ENCODE measurements at places on chromosomes 4 and X. TPM values are rescaled to one million over a fixed set of nuclear protein-coding genes. Genes with fewer than 3 reads are reported as not detected.

- H3K36me3 ChIP-seq = no peaks in the 10 kb centered on the region
- H3K27me3 ChIP-seq = peaks cover 5% of the 10 kb centered on the region
- H3K27ac ChIP-seq = no peak overlapping the region
- no peak for DNase-seq
- no peaks in the 10 kb centered on the region for H3K4me1 ChIP-seq
- H3K4me3 ChIP-seq = no peak overlapping the region
Observed at GRCh38 chr4:81038636-81039350, 8.3 kb downstream of the BMP3 start.

DNA sequence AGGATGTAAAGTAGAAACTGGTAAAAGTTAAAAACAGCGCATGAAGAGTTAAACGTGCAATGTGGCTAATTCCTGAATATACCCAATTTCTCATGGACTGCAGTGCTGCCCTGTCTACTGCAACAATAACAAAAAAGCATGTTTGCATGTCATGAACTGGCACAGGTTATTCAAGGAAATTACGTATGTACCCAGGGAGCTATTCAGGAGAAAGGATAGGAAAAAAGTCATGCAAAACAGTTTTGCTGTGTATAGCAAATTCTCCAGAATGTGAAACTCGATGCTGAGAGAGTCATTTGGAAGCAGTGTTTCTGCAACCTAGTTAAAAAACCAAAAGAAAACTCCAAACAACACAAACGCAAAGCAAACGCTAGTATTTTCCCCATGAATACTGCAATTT lies 381.5 kb upstream of the PRKX start:
- H3K36me3 ChIP-seq = no peaks in the 10 kb centered on the region
- no peak for DNase-seq
- no peak overlapping the region for H3K4me3 ChIP-seq
- H3K27me3 ChIP-seq = no peaks in the 10 kb centered on the region
- H3K27ac ChIP-seq = no peak overlapping the region
- H3K4me1 ChIP-seq = no peaks in the 10 kb centered on the region

DNA sequence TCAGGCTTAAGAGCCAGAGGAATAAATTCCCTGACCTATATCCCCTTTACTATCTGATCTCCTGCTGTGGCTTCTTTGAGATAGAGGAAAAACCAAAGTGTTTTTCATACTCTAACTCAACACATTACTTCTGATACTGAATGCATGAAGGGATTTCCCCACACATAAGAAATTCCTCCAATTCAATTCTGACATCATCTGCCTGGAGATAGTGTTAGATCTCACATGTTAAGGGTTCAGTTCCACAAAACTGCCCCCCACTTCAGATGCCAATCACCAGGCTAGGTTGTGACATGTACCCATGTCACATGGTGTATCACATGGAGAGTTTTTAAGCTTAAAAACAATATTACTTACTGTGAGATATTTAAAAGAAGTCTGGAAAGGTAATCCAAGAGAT lies 46.8 kb downstream of the GSTCD start:
- H3K27me3 ChIP-seq = no peaks in the 10 kb centered on the region
- no peak overlapping the region for H3K4me3 ChIP-seq
- DNase-seq = no peak
- H3K27ac ChIP-seq = no peak overlapping the region
- no peaks in the 10 kb centered on the region for H3K36me3 ChIP-seq
- no peaks in the 10 kb centered on the region for H3K4me1 ChIP-seq

DNA sequence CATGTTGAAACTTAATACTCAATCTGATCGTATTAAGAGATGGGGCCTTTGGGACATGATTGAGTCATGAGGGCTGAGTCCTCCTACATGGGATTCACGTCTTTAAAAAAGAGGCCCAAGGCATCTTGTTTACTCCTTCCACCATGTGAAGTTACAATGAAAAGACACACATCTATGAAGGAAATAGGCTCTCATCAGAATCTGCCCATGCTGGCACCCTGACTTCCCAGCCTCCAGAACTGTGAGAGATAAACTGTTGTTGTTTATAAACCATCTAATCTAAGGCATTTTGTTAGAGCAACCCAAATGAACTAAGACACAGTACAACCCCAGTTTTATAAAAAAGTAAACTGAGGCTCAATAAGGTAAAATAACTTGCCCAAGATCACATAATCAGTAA lies 32.3 kb downstream of the PPP3CA start:
- no peak overlapping the region for H3K27ac ChIP-seq
- no peaks in the 10 kb centered on the region for H3K36me3 ChIP-seq
- no peak overlapping the region for H3K4me3 ChIP-seq
- H3K4me1 ChIP-seq = peaks cover 6% of the 10 kb centered on the region
- no peak for DNase-seq
- no peaks in the 10 kb centered on the region for H3K27me3 ChIP-seq

- H3K27me3 ChIP-seq = no peaks in the 10 kb centered on the region
- H3K4me3 ChIP-seq = no peak overlapping the region
- H3K4me1 ChIP-seq = no peaks in the 10 kb centered on the region
Observed at GRCh38 chrX:53476371-53476770, 42.2 kb upstream of the HSD17B10 start.

- DNase-seq = no peak
- no peak overlapping the region for H3K4me3 ChIP-seq
- no peak overlapping the region for H3K27ac ChIP-seq
- no peaks in the 10 kb centered on the region for H3K4me1 ChIP-seq
- H3K36me3 ChIP-seq = no peaks in the 10 kb centered on the region
- no peaks in the 10 kb centered on the region for H3K27me3 ChIP-seq
Observed at GRCh38 chrX:149255860-149256259, 249.2 kb downstream of the IDS start.

Gene MAGEB2
- total RNA-seq = not detected

DNA sequence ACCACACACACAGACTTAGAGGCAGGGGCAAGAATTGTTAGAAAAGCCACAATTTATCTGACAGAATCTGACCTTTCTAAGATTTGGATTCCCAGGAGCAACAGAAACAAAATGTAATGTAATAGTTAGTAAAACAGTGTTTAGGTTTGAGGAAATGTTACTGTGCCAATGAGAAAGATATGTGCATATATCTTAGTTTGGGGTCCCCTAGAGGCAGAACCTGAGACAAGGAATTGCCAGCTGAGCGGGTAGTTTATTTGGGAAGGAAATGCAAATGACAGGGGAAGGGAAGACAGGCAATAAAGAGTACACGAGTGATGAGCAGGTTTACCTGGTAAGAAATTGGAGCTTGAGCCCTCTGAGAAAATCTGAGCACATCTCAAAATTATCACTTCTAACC lies 31.3 kb upstream of the DDX53 start:
- H3K27me3 ChIP-seq = no peaks in the 10 kb centered on the region
- no peaks in the 10 kb centered on the region for H3K36me3 ChIP-seq
- H3K4me3 ChIP-seq = no peak overlapping the region
- no peaks in the 10 kb centered on the region for H3K4me1 ChIP-seq

Gene PCYT1B
- total RNA-seq = 0.90 TPM

DNA sequence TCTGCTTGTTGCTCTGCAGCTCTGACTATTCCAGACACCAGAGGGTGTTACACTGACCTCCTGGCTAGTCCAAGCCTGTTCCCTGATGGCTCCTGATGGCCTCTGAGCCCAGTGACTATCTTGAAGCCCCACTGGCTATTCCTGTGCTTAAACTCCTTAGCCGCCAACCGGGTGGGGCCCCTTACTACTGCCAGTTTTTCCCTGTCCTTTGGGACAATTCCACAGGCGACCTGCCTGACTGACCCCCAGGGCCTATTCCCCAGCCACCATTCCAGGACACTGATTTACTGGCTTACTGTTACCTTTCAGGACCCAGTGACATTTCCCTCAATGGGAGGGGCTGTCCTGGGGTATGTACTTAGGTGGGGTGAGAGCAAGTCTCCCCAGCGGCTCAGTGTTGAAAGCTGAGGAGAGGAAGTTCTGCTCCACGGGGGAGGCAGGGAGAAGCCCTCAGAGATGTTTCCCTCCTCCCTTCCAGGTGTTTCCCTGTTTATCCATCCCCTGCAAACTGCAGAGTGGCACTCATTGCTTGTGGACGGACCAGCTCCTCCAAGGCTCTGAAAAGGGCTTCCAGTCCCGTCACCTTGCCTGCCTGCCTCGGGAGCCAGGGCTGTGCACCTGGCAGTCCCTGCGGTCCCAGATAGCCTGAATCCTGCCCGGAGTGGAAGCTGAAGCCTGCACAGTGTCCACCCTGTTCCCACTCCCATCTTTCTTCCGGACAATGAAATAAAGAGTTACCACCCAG lies 4.0 kb downstream of the TIMP1 start:
- no peaks in the 10 kb centered on the region for H3K4me1 ChIP-seq
- no peak overlapping the region for H3K27ac ChIP-seq

Gene CT45A2
- not detected for total RNA-seq

DNA sequence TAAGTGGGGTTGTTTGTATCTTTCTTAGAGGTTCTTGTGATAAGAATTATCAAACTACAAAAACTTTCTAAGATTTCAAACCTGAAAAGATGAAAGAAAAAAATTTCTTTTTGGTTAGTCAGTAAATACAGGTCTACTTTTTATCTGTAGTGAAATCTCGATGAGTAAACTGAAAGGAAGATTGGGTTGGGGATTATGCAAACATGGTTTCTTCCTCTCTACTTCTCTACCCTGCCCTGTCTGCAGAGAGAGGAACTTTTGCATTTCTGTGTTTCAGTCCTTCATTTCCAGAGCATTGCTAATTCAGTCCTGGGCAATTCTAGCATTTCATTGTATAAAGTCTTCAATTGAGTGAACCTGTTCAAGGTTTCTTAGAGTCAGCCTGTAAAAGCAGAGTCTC lies 51.6 kb upstream of the IL2 start:
- no peak overlapping the region for H3K27ac ChIP-seq
- no peak overlapping the region for H3K4me3 ChIP-seq
- H3K27me3 ChIP-seq = no peaks in the 10 kb centered on the region
- H3K4me1 ChIP-seq = no peaks in the 10 kb centered on the region
- DNase-seq = no peak
- no peaks in the 10 kb centered on the region for H3K36me3 ChIP-seq

Gene TCEANC
- 5.9 TPM for total RNA-seq

DNA sequence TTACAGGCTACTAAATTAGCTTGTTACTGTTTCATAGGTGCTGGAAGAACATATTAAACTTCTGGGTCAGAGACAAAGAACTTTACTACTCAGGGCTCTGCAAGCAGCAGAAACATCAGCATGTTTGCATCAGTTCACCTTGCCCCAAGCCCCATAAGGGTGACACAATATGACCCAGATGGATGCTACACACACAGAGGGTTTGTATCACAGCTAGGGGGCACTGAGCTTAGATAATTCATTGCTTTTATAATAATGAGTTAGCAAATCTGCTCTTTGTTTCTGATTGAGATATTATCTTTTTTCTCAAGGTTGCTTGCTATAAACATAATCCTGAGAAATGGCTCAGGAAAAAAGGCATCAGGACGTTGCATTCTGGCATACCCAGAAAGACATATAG lies 4.8 kb upstream of the SYNPO2 start:
- no peak overlapping the region for H3K4me3 ChIP-seq
- peaks cover 7% of the 10 kb centered on the region for H3K4me1 ChIP-seq
- no peaks in the 10 kb centered on the region for H3K27me3 ChIP-seq
- no peak for DNase-seq
- H3K27ac ChIP-seq = no peak overlapping the region

Gene GAB1
- total RNA-seq = 68.2 TPM

- no peak for DNase-seq
- H3K4me3 ChIP-seq = no peak overlapping the region
- no peaks in the 10 kb centered on the region for H3K27me3 ChIP-seq
- H3K4me1 ChIP-seq = no peaks in the 10 kb centered on the region
- H3K36me3 ChIP-seq = no peaks in the 10 kb centered on the region
Observed at GRCh38 chr4:152981842-152982241, 45.7 kb downstream of the FHDC1 start.

Gene ASMTL
- total RNA-seq = 40.2 TPM

DNA sequence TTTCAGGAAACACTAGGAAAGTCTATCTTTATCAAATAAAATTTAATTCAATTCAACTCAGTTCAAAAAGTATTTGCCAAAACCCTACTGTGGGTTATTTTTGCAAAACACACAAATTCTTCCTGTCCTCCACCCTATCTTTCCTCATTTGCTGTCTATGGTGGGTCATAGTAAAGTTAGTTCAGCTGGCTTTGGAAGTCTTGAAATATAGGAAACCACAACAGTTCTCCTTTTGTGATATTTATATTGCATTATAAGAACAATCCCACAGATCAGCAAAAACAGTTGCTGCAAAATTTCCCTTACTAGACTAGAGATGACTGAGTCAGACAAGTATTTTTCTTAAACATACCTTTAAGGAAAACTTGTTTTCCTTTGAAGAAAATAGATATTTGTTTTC lies 22.2 kb downstream of the CYBB start:
- no peaks in the 10 kb centered on the region for H3K4me1 ChIP-seq
- H3K27me3 ChIP-seq = no peaks in the 10 kb centered on the region
- no peak overlapping the region for H3K27ac ChIP-seq
- no peak for DNase-seq
- H3K4me3 ChIP-seq = no peak overlapping the region

DNA sequence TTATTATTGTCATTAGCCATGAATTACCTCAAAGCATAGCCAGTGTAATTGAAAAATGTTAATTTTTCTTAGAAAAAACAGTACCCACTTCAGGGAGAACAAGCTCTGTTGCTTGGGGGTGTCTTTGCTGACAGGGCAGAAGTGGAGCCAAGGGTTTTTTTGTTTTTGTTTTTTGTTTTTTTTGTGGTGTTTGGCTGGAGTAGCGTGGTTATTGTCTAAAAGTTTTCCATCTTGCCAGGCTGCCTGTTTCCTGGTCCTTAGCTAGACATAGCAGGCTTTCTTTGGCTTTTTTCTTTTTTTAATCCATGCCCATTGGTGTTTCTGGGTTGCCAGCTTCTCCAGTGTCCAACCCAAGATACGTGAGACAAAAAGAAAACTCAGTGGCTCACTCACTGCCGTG lies 61.5 kb downstream of the CASP3 start:
- H3K27ac ChIP-seq = no peak overlapping the region
- no peak overlapping the region for H3K4me3 ChIP-seq
- DNase-seq = no peak

DNA sequence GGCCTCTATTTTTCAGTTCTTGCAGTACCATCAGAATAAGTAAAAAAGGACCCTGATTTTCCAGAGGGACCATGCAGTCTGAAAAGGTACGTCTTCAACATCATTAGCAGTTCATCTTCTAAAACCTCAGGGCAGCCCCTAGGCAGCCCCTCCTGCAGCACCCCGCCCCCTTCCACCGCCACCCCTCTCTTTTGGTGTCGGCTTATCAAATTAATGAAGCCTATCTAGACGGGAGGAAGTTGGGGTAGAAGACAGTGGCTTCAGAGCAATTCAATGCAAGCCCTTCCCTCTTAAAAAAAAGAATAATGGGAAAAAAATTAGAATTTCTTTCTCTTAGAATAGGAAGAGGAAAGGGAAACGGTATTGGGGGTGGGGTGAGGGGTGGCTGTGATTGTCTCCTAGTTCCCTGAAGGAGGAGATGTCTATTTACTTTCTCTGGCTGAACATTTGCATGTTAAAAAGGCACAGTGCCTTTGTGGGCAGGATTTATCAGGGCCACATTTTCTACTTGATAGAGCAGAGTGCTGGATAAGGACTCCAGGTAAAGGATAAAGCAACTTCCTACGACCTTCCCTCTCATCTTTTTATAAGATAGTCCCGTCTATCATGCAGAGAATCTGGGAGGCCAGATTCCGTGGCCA lies 159.4 kb downstream of the MGST2 start:
- DNase-seq = no peak
- H3K27me3 ChIP-seq = no peaks in the 10 kb centered on the region
- no peak overlapping the region for H3K27ac ChIP-seq
- H3K36me3 ChIP-seq = no peaks in the 10 kb centered on the region
- no peaks in the 10 kb centered on the region for H3K4me1 ChIP-seq
- H3K4me3 ChIP-seq = no peak overlapping the region

GRCh38 chr4:140291259-140291658 lies 82.2 kb upstream of the SCOC start:
- no peak overlapping the region for H3K4me3 ChIP-seq
- peaks cover 4% of the 10 kb centered on the region for H3K4me1 ChIP-seq
- H3K27ac ChIP-seq = no peak overlapping the region
- no peak for DNase-seq

Gene MEPE
- not detected for total RNA-seq

Gene PAGE1
- not detected for total RNA-seq
